Mesothelial cell of epicardium (in vitro differentiated cells): ENCODE measurements at places on chromosomes 5 and 9. TPM values are rescaled to one million over a fixed set of nuclear protein-coding genes. Genes with fewer than 3 reads are reported as not detected.

DMRTA1 gene
- total RNA-seq = 1.5 to 1.6 TPM (median 1.6 TPM) in 3 replicates

GMCL2 gene
- total RNA-seq = not detected in 3 replicates

GLRA1 gene
- not detected in 3 replicates for total RNA-seq

ANXA2R gene
- 1.4 to 1.9 TPM (median 1.7 TPM) in 3 replicates for total RNA-seq

- peaks cover 6% of the 10 kb centered on the region for H3K27me3 ChIP-seq
- peak overlapping the region; percentile 66 for H3K4me3 ChIP-seq
- no peaks in the 10 kb centered on the region for H3K36me3 ChIP-seq
- DNase-seq = peak; percentile 70
- peaks cover 10% of the 10 kb centered on the region for H3K4me1 ChIP-seq
Measured at GRCh38 chr9:120928483-120929228, 2.1 kb upstream of the TRAF1 start.

DNA sequence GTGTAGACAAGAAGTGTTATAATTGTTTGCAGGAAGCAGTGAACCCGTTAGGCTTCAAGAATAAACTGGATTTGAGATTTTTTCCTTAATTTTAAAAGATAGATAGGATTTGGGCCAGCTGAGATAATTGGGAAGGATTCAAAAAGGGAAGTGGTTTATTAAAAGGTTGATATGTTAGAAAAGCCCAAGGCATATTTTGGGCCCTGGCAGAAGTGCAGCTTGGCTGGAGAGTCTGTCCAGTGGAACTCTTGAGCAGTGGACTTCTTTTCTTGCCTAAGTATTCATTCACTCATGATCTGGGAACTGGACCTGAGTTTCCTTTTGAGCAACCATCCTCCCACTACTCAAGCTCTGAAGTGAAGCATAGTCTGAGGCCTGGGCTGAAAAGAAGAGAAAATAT is 433.4 kb downstream of the ZSWIM6 start:
- DNase-seq = no peak
- peaks cover 14% of the 10 kb centered on the region for H3K27me3 ChIP-seq
- no peak overlapping the region for H3K27ac ChIP-seq
- peaks cover 1% of the 10 kb centered on the region for H3K36me3 ChIP-seq
- no peaks in the 10 kb centered on the region for H3K4me1 ChIP-seq
- no peak overlapping the region for H3K4me3 ChIP-seq

DNA sequence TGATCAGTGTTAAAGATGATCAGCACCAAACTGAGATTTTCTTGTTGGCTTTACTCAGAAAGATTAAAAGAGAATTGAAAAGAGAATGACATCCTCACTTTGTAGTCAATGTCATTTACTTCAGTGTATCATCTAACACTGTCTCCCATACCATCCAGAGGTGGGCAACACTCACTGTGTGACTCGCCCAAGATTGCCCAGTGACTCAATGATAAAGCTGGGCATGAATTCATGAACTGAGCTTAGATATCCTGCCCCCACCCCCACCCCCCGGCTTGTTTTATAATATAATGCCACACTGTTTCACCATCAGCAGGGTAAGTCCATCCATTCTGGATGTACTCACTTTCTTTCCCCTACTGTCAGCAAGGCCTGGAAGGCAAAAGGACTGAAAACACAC is 242.2 kb downstream of the FAM114A2 start:
- H3K27me3 ChIP-seq = peaks cover 3% of the 10 kb centered on the region
- no peaks in the 10 kb centered on the region for H3K36me3 ChIP-seq
- no peak for DNase-seq
- H3K4me1 ChIP-seq = no peaks in the 10 kb centered on the region
- H3K27ac ChIP-seq = no peak overlapping the region
